T-helper 2 cell (primary cell): ENCODE measurements at places on chromosomes 3 and 15.

DNA sequence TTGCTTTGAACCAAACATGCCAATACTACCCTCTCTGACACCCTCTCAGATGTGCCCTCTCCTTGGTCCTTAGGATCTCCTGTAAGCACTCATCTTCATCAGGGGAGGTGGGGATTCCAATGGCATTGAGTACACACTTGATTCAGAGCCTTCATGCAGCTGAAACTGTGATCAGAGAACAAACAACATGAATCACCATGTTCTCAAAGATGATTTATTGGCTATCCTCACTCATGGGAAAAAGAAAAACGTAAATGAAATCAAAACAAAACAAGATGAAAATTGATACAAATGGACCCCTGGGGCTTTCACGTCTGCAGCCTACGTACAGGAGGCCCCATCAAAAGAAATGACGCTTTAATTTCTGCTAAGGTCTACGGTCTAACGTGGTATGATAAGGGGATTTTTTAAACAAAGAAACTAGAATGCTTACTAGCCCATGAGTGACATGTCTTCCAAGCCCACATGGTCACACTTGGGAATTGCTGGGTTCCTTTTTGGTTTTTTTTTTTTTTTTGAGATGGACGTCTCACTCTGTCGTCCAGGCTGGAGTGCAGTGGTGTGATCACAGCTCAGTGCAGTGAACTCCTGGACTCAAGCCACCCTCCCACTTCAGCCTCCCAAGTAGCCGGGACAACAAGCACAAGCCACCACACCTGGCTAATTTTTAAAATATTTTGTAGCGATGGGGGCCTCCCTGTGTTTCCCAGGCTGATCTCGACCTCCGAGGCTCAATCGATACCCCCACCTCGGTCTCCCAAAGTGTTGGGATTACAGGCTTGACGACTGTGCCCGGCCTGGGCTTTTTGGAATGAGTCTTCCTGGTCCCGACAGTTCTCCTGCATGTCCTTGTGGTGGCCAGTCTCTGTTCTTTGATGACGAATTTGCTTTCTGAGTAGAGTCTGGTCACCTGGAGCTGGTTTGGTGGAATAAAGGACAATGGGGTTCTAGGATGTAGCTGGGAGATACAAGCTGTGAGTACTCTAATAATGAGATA is 202.6 kb downstream of the XXYLT1 start:
- no peak for DNase-seq

GRCh38 chr15:98805434-98806274 is 157.3 kb downstream of the IGF1R start:
- no peak for DNase-seq

GRCh38 chr15:64349375-64349774 is 6.6 kb downstream of the CSNK1G1 start:
- no peak for DNase-seq

DNA sequence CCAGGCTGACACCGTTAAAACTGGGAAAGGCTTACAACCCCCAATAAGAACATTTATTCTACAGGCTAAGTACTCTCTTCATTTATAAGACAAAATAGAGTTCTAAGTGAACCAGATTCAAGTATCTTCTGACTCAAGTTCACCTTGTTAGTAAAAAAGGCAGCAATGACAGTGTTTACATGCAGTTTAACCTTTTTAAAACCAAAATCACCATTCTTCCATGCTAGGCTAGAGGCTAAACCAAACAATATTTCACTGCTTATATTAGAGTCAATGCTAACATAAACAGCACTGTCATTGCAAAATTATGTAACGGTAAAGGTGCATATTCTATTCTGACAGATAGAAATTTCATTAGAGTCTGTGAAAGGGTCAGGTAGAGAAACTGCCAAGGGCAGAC is 118.0 kb downstream of the FBN1 start:
- DNase-seq = no peak

DNA sequence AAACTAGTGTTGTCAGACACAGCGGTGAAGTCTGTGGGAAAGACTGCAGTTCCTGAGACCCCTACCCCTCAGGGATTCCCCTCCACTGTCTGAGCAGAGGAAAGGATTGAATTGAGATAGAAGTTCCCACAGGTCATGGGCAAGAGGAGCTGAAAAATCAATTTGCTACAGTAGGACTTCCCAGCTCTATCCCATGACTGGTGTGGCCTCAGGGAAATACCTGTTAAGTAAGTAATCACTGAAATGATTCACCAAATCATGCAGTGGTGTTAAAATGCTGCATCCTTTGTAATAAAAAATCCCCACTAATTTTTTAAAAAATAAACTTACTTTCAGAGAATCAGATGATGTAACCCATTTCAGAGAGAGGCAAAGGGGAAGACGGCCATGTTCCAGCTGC is 45.0 kb upstream of the SPRED1 start:
- DNase-seq = no peak

- no peak for DNase-seq
These were observed 155.6 kb upstream of the HES1 start for GRCh38 chr3:193980326-193980725.

DNA sequence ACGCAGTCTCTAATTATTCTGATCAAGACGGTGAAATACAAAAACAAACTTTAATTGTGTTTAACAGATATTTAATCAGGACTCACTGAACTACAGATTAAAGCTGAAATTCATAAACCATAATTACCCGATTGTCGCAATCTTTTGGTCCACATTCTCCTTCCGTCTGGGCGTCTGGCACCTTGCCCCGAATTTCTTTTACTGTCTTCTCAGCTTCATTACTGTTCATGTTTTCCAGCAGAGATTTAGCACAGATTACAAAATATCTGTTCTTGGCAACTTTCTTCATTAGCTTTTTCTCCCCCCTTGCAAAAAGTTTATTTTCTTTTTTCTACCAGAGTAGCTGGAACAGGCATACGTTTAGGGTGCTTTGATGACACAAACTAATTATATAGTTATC is 271.4 kb downstream of the TIGIT start:
- DNase-seq = no peak

GRCh38 chr3:68996356-68996995 is 17.0 kb downstream of the EOGT start:
- DNase-seq = no peak
